ENCODE measurements at places on chromosomes 7 and 10. TPM values are rescaled to one million over a fixed set of nuclear protein-coding genes. Genes with fewer than 3 reads are reported as not detected.

DNA sequence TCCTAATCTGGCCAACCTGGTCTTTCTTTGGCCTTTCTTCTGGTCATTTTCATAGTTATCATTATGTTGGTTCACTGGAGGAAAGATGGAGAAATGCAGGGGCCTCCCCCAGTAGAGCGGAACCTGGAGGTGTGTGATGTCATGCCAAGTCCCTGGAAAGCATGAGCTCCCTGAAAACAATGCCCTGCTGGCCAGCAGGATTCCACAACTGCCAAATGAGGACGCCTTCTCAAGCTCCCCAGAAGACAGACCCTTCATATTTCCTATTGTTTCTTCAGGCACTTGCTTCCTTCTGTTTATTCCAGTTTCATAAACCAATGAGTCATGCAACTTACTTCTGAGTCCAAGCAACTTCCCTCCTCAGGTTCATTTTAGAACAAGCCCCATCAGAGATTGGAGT lies 339.0 kb downstream of the GATA3 start:
- no peak for DNase-seq

DNA sequence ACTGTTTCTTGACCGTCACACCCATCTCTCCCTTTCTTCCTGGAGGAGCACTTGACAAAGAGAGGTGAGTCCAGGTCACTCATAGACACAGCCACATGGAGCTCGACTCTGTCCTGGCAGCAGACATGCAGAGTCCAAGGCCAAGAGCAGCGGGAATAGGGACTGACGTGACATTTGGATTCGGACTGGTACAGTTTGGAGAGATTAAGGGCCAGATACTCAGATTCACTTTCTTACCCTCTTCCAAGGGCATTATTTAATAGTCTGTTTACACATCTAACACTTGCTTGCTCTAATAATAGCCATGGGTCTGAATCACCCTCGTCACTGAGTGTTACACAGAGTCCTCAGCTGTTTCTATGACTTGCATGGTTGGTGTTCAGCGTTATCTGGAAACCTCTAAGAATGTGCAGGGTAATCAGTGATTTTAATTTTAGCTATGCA lies 39.2 kb upstream of the OTUD1 start:
- peak; percentile 39 for DNase-seq

- DNase-seq, result peak; percentile 63
Observed at GRCh38 chr7:24059775-24060174, 224.2 kb upstream of the NPY start.

The EN2 gene
- not detected for total RNA-seq

The HKDC1 gene
- 12.6 TPM for total RNA-seq

- no peak for DNase-seq
Observed at GRCh38 chr7:94043299-94043698, 39.1 kb upstream of the BET1 start.

DNA sequence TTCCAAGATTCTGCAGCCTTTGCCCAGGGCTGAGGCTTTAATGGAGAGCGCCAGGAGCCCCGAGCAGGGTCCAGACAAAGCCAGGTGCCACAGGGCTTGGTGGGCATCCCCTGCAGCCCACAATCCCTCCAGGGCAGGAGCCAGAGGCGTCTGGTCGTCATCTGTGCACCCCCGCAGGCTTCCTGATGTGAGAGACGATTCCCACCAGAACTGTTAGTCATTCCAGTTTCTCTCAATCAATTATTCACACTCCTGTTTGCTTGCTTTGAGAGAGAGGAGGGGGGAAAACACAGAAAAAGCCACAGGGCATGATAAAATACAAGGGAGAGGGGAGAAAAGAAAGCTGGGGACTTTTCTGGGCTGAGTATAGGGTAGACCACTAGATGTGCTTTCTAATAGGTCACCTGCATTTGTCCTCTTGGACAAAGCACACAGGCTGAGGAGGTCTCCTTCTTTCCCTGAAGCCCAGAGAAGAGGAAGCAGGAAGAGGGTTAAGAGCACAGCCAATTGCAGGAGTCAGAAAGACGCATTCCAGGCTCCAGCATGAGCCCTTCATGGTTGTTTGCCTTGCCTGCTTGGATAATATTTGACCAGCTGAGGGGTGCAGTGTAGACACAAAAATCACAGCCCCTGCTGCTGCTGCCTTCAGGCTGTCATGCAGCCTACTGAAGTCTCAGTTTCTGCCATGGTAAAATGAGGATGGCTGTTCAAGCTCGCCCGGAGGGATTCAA lies 194.4 kb downstream of the PLXNA4 start:
- DNase-seq, result no peak

GRCh38 chr10:69043931-69044531 lies 43.9 kb upstream of the SRGN start:
- no peak for DNase-seq

DNA sequence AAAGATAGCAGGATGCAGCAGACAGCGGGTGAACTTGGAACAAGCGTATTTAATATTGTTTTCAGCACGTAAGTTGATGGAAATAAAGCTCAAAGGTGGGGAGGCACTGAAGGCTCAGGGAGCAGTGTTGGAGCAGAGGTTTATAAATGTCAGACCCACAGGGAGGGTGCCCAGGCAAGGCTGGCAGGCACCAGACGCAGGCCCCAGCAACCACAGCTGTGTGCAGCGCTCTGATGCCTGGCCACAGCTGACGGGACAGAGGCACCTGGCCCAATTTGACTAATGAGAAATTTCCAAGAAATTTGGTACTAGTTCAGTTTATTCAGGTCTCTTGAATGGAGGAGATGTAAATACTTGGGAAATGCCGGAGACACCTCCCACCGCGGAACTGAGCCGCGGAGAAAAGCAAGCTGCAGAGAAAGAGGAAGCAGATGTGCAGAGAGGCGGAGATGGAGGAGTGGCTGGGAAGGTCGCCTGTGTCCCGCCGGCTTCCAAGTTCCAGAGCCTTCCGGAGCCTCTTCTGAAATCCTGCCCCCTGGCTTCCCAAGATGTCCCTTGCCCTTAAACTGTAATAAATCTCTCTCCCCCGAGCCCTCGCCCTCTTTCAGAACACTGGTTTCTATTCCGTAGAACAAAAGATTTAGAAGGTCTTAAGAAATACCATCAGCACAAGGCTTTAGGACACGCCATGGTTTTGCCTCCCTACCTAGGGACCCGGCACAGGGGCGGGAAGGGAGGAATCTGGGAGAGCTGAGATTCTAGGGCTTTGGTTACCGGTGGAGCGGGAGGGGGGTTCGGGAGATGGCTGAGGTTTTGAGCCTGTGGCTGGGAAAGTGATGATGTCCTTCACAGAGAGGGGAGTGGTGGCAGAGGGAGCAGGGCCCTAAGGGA lies 38.4 kb upstream of the PLXNA4 start:
- peak; percentile 23 for DNase-seq

DNA sequence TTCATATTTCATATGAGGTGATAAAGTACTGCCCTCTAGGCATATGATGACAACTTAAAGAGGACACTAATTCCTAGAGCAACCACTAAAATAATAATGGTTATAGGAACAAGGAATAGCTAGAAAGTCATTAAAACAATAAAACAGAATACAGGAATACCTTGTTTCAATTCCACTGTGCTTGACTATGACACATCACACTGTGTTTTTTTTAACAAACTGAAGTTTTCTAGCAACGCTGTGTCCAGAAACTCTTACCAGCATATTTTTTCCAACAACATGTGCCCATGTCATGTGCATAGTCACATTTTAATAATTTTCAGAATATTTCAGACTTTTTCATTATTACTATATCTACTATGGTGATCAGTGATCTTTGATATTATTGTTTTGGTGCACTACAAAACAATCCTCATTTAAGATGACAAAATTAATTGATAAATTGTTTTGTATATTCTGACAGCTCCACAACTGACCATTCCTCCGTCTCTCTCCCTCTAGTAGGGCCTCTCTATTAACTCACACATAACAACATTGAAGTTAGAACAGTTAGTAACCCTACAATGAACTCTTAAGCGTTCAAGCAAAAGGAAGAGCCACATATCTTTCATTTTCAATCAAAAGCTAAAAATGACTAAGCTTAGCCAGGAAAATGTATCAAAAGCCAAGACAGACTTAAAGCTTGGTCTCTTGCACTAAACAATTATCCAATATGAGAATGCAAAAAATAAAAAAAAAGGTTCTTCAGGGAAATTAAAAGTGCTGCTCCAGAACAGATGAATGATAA lies 85.8 kb downstream of the SNX13 start:
- no peak for DNase-seq

- no peak for DNase-seq
Observed at GRCh38 chr10:100570506-100570905, 34.8 kb downstream of the HIF1AN start.

The NDUFA5 gene
- total RNA-seq, result 51.5 TPM

DNA sequence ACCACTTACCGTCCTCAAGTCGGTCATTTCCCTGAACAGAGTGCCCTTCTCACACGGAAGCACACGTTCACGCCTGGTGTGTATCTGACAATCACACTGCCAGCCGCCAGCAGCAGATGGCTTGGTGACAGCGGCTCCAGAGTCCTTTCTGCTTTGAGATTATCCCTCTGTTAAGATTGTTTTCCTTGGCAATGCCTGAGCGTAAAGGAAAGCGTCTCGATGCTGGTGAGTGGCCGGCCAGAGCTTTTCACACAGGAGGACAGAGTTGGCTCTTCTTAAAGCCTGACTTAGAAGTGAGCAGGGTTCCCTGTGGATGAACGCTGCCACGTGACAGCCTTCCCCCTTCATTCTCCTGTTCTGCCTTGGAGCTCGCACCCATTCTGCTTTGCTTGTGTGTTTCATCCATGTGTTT lies 22.1 kb upstream of the PRKAR1B start:
- DNase-seq, result no peak

DNA sequence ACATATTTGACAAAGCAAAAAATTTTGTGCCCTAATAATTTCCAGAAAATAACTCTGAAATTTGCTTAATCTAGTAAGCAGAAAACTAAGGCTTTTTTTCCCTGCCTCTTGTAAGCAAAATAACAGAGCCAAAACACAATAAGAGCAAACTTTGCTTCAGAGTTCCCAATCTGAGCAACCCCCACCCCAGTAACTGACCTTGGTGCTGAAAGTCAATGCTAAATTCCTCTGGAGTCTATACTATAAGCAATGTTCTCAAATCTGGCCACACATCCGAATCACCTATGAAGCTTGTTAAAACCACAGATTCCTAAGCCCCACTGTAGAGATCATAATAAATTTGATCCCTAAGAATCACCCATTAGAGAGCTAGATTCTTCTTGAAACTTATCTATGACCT lies 150.5 kb downstream of the ELAPOR2 start:
- no peak for DNase-seq

GRCh38 chr10:119339109-119339508 lies 131.7 kb downstream of the GRK5 start:
- DNase-seq, result no peak

The OR13A1 gene
- 0.14 TPM for total RNA-seq

GRCh38 chr10:88565072-88565471 lies 18.0 kb downstream of the RNLS start:
- no peak for DNase-seq
